ENCODE measurements at places on chromosomes 6 and 20.
A peak's percentile ranks its signal among the peaks of the same experiment; 100 is the strongest.

DNA sequence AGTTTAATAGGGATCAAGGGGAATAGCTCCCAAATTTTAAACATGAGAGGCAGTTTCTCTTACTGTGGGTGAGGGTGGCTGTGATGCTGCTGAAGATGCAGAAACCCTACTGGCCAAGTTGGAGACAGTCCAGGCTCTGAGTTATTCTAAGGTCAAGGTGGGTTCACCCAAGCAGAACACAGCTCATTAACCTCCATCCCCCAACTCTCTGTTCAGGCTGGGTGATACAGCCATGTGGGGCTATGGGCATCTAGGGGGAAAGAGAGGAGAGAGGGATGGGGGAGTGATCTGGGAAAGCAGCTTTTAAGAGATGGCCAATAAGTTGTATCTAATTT, 18.9 kb upstream of the TRAM2 start:
- no peak for DNase-seq

DNA sequence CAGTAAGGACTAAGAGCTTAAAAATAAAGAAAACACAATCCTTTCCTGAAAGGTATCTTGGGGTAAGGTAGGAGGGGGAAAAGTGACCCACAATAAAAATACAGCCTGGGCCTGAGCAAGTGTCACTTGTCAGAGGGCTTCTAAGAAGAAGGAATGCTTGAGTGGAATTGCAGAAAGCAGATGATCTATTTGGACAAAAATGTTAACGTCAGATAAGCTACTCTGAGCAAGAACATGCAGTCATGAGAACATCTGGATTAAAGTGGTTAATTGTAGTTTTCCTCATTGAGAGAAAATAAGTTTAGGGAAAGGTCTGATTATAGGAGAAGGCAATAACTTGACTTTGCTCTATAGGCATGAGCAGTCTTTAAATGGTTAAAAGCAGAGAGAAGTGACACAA, 581.9 kb downstream of the HTR1B start:
- peak; percentile 28 for DNase-seq

DNA sequence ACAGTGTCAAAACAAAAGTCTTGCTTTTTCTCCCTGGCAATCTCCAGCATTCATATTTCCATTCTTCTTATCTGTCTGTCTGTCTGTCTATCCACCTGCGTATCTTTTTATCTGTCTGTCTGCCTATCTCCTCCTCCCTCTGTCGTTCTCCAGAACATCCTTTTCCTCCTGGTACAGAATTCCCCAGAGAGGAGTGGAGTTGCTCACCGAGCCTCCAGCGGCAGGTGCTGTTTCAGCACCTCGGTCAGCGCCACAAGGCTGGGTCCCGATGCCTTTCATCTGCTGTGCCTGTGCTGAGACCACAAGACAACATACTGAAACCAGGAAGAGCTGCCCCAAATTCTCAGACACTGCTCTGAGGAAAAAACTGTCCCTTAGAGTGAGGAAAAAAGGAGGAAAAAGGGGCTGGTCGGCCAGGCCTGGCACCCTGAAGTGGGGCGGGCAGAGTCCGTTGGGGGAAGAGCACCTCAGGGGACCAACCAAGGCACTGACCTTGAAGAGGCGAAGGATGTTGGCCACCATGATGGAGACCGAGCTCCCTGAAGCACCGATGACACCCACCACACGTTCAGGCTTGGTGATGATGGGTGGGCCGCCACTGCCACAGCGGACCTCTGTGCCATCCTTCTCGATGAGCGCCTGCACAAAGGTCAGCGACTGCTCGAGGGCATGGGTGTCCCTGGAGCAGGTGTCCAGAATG, 13.3 kb downstream of the GRM4 start:
- DNase-seq: peak; percentile 43

DNA sequence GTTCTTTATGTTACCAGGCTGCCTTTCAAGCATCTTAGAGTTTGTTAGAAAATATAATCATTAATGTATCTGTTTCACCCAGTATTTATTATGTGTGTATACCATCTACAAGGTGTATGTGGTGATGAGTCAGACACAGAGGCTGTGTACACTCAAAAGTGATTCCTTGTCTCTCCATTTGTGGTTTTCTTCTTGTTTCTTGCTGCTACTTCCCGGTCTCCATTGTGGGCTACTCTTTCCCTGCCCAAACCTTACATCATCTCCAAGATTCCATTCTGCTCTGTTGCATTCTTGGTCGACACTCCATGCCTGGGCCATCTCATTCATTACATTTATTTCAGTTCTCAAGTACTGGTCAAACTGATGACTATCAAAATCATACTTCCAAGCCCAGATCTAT, 182.2 kb upstream of the STXBP5 start:
- DNase-seq: peak; percentile 32

GRCh38 chr6:42820512-42821340, 38.9 kb downstream of the BICRAL start:
- DNase-seq: no peak

GRCh38 chr20:23003077-23003635, 32.0 kb upstream of the SSTR4 start:
- no peak for DNase-seq

DNA sequence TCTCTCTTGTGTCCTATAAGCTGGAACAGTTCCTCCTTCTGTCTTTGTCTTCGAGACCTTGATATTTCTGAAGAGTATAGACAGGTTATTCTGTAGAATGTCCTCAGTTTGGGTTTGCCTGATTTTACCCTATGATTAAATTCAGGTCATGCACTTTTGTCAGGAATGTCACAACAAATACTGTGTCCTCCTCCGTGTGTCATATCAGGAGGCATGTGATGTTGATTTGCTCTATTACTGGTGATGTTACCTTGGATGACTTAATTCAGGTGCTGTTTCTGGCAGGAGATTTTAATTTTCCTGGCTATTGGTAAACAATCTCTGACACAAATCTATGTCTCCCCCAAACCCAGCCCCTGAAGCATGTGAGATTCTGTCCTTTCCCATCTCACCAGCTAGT, 33.3 kb upstream of the CHMP4B start:
- no peak for DNase-seq

- no peak for DNase-seq
These were observed 63.4 kb upstream of the PMEPA1 start for GRCh38 chr20:57773059-57773815.

- no peak for DNase-seq
These were observed 140.8 kb downstream of the PTPRK start for GRCh38 chr6:128379577-128379976.

- peak; percentile 16 for DNase-seq
These were observed 48.0 kb downstream of the MUC22 start for GRCh38 chr6:31058128-31058894.
